ENCODE measurements at places on chromosomes 3 and 15.

DNA sequence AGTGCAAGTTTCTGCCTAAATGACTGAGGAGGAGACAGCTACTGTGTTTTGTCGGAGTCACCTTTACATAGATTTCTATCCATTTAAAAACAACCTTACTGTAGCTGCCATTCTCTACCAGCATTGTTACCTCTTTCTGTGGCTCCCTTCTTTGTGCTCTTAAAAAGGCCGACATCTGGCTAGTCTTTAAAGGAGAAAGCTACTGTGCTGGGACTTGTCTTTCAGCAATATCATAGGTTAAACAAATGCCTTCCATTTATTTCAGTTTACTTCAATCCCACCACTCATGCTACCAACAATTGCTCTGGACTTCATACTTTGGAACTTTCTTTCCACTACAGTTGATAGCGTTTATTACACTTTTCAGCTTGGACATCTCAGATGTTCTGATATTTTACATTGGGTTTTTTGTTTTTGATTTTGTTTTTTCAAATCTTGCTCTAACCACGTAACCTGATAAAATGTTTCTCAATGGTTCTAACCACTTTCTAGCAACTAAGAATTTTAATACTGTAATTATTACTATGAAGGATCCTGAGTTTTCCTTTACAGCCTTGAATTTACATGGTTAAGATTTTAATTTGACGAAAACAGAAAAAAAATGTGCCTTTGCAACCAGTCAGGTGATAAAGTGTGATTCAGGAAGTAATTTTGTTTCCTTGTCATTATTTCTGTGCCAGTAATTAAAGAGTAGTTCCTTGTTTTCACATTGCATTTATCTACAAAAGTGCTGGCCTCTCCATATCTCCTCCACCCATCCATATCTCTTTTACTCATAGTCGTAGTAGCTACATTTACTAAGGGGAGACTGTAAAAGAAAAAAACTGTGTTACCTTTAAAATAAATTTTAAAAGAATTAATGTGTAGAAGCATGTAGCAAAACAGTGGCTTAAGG, 1.3 kb upstream of the CBLB start:
- no peak for DNase-seq

GRCh38 chr3:157109267-157110141, 50.4 kb downstream of the CCNL1 start:
- DNase-seq, result no peak

DNA sequence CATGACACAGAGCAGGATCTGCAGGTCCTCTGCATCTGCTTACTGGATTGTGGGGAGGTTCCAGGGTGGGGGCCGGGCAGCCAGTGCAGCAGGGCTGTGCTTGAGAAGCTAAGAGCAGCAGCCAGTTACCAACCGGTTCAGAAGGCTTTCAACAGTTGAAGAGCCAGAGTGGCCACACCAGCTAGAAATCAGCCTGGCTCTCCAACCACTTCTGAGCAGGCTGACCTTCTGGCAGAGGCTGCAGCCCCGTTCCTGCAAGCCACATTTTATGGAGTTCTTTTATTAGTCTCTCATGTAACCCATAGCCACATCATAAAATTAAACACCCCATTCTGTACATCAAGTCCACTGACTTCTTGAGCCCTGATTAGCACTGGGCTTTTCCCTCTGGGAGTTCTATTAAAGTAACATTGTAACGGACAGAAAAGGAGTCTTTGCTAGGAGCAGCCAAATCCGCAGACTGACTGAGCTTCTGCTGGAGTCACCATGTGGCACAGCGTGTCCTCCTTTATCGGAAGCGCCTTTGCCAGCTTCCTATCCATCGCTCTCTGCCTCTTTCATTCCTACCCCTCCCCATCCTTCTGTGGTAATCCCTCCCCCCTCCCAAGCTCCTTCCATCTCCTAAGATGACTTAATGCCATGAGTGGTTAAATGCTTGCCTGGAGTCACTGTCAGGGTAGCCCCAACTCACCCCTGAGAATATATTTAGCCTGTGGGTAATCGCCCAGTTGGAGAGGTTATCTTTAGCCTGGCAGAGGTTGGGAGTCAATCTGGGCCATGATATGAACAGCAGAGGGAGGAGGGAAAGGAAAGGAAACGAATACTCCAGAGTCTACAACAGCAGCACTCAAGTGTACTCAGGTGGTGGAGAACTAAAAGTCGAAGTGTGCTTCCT, 138.5 kb upstream of the HES1 start:
- no peak for DNase-seq

DNA sequence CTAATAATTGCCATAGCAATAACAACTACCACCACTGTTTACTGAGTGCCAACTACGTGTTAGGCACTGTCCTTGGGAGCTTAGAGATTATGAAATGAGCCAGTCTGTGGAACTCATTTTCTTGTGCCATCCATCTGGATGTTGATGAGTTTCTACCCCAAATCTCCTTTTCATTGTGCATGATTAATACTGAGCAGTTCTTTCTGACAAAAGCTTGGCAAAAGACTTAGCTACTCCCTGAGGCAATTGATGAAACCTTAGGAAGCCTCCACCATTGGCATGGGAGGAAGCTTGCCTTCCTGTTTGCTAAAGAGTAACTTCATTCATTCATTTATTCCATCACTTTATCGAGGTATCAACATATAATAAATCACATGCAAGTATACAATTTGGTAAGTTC, 39.8 kb downstream of the PRICKLE2 start:
- no peak for DNase-seq

GRCh38 chr3:185460719-185461350, 38.0 kb downstream of the TMEM41A start:
- DNase-seq, result no peak

GRCh38 chr3:60431599-60431958, 819.7 kb downstream of the FHIT start:
- DNase-seq, result no peak

GRCh38 chr15:62953496-62954045, 89.0 kb upstream of the TPM1 start:
- no peak for DNase-seq

DNA sequence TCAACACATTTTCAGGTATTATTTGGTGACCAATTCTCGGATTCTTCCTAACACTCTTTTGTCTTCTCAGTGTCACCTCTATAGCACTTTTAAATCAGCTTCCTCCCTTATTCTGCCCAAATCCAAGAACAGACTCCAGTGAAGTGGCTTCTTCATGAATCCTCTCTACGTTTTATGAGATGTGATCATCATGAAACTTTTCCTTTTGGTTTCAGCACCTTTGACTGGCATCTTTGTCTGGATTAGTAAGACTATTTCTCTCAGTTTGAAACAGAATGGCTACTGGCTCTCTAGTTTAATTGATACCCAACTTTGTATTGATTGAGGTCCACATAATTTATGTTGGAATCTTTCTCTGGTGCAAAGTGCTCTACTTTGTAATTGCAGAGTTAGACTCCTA, 45.6 kb downstream of the CMC1 start:
- no peak for DNase-seq

DNA sequence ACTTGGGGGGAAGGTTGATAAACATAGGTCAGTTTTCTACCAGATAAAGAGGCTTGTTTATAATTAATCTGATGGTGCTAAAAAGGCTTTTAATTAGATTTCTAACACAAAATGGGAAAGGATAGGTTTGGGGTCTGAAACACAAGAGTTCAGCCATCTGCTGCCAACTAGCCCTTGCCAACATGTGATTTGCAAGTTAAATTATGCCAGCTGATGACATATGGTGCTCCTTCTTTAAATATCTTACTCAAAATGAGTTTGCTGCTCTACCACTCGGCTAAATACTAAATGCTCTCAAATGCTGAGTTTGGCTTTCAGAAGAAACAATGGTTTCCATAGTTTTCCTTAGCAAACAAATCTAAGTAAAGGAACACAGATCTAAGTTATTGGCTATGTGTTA, 557.8 kb upstream of the CCDC54 start:
- no peak for DNase-seq

DNA sequence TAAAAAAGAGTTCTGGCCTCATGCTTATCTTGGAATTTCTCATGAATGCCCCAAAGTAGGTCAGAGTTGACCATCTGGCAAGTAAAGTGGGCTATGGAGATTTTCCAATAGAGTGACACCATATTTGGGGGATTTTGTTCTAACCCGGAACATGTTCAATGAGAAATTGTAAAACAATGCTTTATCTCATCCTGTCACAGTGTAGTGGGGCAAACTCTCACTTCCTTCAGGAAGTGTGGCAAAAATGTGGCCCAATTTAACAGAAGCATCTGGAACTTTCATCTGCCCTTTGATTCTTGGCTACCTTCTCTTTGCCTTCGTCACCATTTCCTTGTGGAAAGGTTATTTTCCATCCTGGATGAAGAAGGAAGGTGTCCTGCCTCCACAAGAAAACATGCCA, 70.8 kb downstream of the ADAMTS9 start:
- no peak for DNase-seq

GRCh38 chr3:189622629-189623028, 8.6 kb upstream of the TP63 start:
- no peak for DNase-seq

GRCh38 chr15:48966595-48967301, 3.0 kb upstream of the SHC4 start:
- peak; percentile 50 for DNase-seq

DNA sequence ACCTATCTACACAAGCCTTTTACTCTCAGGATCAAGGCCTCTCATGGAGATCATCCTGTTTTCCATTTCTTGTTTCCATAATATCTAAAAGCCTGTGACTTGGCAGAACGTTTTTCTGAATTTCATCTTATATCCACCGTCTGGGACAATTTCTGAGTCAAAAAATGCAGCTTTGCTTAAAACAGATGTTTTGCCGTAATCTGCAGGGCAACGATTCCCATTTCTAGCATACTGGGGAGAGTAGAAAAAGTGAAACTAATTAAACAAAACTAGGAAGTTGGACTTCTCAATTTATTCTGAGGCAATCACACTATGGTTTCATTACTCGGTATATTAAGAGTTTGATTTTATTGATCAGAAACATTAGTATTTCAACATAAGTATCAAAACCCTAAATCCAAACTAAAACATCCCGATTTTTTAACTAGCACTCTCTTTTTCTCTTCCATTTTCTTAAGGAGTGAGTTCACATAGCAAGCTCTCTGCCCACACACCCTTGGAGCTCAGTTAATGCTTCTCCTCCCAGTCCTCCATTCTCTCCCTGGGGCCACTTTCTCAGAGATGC, 33.6 kb downstream of the SPATA12 start:
- DNase-seq, result no peak

- DNase-seq, result no peak
Observed at GRCh38 chr3:42823351-42823750, 14.1 kb downstream of the ACKR2 start.

GRCh38 chr3:24088782-24089181, 143.7 kb downstream of the NR1D2 start:
- no peak for DNase-seq

DNA sequence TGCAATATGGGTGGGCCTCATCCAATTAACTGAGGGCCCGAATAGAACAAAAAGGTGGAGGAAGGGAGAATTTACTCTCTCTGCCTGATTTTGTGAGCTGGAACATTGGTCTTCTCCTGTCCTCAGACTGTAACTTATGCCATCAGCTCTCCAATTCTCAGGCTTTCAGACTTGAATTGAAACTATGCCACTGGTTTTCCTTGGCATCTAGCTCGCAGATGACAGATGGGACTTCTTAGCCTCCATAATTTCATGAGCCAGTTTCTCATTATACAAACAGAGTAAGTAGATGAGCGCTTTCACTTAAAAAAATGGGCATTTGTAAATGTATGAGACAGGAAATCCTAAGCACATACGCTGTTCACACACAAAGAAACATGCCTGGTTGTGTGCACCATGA, 8.7 kb upstream of the PTX3 start:
- no peak for DNase-seq

GRCh38 chr3:37826502-37826901, 35.2 kb upstream of the CTDSPL start:
- DNase-seq, result no peak

DNA sequence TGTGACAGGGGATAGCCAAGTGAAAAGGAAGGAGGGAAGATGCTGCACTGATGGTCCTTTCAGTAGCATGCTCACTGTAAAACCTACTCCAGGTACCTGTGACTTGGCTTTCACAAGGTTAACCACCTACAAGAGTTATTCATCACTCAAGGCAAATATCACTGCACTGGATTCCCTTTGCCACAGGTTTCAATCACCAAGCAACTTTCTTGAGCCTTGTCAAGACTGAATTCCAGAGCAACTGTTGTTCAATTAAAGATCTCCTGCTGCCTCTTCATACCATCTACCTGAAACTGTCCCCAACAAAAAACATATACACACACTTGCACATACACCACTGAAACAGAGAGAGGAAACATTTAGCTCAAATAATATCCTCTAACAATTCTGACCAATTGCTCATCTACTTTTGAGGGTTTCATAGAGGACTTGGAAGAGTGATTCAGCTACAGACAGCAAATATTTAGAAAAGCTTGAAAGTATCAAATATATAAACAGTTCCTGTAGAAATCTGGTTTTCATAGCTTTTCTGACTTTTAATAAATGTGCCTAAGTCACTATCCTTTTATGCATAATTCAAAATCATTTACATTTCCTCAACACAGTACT, 6.5 kb downstream of the IGF2BP2 start:
- DNase-seq, result no peak

- DNase-seq, result no peak
Observed at GRCh38 chr3:183968666-183969245, 48.9 kb downstream of the ABCC5 start.

DNA sequence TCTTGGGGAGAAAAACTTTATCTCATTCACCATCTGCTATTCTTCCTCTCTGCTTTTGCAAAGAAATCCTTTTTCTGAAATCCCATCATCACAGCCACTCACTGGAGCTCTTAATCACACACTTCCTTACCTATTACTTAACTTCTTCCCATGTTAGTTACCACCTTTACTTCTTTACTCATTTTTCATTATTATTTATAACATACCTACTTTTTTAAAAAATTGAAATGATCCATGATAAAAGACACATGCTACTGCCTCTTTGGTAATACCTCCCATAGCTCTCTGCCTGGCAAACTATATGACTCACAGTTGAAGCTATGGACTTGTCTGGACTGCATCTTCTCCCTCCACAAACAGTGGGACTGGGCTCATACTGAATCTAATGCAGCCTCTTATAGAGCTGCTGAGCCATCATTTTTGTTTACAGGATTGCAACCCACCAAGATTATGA, 150.3 kb downstream of the TNIK start:
- DNase-seq, result no peak

DNA sequence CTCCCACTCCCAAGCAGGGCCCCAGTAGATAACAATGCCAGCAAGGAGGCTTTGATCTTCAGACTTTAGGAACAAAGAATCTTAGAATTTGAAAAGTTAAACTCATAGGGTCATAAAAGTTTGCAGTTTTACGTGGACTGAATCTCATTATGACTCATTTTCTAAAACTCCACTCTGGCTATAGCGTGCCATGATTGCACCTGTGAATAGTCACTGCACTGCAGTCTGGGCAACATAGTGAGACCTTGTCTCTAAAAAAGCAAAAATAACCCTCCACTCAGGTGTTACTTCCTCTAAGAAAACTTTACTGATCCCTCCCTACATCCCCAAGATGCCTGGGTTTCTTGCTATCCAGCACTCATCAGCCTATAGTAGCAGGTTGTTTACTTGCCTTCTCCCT, 104.5 kb downstream of the IL20RB start:
- DNase-seq, result no peak

GRCh38 chr3:140449413-140450256, 228.2 kb upstream of the TRIM42 start:
- no peak for DNase-seq

- no peak for DNase-seq
Observed at GRCh38 chr3:80688814-80689213, 921.0 kb upstream of the ROBO1 start.

All from activated naive CD8-positive, alpha-beta T cell treated with anti-CD3 and anti-CD28 coated beads for 36 hours (primary cell).